ENCODE measurements at places on chromosomes 13 and 19. TPM values are rescaled to one million over a fixed set of nuclear protein-coding genes. Genes with fewer than 3 reads are reported as not detected.
A peak's percentile ranks its signal among the peaks of the same experiment; 100 is the strongest.

Gene SH2D3A
- 9.8 TPM for total RNA-seq

Gene CNOT3
- total RNA-seq: 64.5 TPM

Gene NRTN
- total RNA-seq: 0.61 TPM

Gene GRK1
- 0.07 TPM for total RNA-seq

Gene ZNF534
- total RNA-seq: not detected

DNA sequence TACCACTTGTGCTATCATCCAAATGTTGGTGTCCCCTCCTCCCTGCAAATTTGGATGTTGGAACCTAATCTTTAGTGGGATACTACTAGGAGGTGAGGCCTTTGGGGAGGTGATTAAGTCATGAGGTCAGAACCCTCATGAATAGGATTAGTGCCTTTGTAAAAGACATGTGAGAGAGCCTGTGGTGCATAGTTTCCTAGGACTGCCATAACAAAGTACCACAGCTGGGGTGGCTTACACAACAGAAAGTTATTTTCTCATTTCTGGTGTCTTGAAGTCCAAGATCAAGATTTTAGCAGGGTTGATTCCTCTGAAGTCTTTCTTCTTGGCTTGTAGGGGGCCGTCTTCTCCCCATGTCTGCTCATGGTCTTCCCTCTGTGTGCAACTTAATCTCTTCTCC, 562.6 kb upstream of the ARGLU1 start:
- no peak for DNase-seq

DNA sequence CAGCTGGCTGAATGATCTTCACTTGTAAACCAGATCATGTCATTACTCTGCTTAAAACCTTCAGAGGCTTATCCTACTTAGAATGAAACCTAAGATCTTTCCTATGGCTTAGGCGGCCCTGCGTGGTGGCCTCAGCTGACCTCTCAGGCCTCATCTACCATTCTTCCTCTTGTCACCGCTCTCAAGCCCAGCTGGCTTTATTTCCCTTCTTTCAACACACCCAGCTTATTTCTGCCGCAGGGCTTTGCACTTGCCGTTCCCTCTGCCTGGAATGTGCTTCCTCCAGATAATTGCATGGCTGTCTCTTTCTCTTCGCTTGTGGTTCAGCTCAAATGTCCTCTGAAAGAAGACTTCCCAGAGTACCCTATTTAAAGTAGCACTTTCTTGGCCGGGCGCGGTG, 3.6 kb upstream of the ASF1B start:
- no peak for DNase-seq

DNA sequence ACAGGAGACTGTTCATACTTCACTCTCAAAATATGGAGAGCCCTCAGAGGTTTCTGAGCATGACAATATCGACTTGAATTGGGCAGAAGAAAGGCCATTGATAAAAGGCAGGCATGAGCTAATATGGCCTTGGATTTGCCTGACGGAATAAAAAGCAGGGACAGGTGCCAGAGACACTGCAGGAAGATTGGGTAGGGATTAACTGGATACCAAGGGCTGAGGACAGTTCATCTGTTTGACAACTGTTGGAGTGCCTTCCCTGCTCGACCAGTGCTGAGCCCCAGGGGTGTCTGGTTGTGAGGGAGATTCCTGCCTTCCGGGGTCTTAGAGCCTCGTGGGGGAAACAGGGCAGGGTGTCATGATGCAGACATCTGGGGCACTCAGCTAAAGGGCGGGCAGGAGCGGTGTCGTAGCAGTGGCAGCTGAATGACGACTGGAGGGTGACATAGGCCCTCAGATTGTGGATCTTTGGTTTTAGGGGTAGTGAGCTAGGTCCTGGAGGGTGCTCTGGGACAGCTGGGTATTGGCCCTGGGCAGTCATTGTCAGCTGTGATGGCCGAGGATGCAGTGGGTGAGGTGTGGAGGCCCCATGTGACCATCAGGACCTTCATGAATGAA, 12.3 kb downstream of the GATAD2A start:
- no peak for DNase-seq

GRCh38 chr13:68692049-68692448, 1415.6 kb upstream of the ATXN8OS start:
- DNase-seq: no peak

GRCh38 chr13:52739468-52740071, at the start of gene CNMD:
Gene CNMD, minus strand, starts transcription at chr13:52739820. Its CDS starts 119 bp downstream, at chr13:52739701.
- no peak for DNase-seq

GRCh38 chr19:5059213-5059574, 90.3 kb downstream of the KDM4B start:
- no peak for DNase-seq

DNA sequence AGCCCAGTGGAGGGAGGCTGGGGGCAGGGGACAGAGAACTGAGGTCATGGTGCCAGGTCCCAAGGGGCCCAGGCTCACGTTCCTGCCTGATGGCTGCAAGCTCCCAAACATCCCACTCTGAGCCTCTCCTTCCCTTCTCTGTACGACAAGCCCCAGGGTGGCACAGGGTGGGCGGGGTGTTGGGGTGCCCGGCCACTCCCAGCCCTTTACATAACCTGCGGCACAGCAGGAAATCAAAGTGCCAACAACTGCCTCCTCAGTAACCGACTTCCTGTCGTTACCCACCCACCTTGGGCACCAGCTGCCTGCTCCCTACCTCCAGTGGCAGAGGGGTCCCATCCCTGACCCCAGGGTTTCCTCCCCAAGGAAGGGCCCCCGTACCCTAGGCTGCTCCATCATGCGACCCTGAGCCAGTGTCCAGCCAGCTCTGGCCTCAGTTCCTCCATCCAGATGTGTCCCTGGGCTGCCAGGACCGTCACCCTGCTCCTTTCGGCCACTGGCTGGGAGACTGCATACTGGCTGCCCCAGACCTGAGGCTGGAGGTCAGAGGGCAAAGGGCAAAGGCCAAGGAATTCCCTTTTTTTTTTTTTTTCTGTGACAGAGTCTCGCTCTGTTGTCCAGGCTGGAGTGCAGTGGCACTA, 27.7 kb upstream of the NFIC start:
- no peak for DNase-seq

DNA sequence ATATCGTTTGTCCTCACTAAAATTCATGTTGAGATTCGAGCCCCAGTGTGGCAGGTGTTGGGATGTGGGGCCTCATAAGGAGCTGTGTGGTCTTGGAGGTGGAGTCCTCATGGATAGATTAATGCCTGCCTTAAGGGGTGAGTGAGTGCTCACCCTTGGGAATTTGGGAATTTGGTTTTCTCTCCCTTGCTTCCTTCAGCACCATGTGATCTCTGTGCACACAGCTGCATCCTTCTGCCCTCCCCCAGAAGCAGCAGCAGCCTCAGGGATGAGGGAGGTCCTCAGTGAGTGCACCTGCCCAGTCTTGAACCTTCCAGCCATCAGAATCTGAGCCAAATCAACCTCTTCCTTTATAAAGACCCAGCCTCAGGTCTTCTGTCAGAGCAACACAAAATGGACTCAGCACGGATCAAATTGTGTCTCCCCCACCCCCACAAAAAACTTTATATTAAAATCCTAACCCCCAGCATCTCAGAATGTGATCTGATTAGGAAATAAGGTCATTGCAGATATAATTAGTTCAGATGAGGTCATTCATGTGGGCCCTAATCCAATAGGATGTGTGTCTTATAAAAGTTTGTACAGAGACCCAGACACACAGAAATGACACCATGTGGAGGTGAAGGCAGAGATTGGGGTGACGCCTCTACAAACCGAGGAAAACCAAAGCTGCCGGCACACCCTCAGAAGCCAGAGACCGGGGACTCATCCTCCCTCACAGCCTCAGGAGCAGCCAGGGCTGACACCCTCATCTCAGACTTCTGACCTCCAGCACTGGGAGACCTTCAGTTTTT, 12.9 kb downstream of the CYTH2 start:
- no peak for DNase-seq

DNA sequence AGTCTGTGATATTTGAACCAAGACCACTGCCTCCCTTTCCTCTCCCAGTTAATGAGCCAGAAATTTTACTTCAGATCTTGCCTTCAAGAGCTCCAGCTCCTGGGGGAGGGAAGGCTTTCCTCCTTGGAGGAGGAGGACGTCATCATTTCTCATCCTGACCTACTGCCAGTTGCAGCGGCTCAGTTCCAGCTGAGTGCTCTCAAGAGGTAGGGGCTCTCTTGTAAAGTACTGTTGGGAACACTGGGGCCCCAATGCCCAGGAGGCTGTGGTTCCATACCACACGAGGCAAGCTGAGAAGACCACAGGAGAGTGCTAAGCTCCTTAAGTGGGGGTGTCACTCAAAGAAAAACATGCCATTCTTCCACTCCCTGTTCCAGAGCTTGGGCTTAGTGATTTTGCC, 36.2 kb downstream of the METTL21C start:
- no peak for DNase-seq

DNA sequence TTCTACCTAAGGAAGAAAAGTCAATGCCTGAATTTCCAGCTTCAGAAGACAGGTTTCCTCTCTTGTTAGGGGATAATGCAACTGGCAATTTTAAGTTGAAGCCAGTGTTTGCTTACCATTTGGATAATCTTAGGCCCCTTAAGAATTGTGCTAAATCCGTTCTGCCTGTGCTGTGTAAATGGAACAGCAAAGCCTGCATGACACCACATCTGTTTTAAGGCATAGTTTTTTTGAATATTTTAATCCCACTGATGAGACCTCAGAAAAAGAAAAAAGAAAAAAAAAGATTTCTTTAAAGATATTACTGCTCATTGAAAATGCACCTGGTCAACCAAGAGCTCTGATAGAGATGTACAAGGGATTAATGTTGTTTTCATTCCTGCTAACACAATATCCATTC, 419.2 kb downstream of the SLITRK6 start:
- DNase-seq: no peak

DNA sequence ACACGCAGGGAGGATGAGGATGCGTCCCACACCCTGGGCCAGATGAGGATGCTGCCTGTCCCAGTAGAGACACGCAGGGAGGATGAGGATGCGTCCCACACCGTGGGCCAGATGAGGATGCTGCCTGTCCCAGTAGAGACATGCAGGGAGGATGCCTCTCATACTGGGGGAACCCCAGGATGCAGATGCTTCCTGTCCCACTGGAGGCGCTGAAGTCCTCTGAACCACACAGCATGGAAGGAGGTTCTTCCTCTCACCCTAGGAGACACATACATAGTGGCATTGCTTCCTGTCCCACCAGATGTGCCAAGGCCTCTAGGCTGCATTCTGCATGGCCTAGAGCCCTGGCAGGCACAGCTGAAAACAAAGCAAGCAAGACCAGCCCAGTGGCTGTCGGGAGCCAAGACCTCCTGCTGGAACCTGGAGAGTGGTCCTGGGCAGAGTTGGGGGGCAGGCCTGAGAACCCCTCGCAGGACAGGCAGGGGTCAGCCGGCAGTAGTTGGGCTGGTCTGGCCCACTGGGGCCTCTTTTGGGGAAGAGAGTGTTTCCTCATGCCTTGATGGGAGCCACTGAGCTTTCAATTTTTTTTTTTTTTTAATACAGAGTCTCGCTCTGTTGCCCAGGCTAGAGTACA, 4.3 kb downstream of the HPN start:
- peak; percentile 83 for DNase-seq

- no peak for DNase-seq
These were observed 211.9 kb downstream of the NALCN start for GRCh38 chr13:101204270-101205020.

DNA sequence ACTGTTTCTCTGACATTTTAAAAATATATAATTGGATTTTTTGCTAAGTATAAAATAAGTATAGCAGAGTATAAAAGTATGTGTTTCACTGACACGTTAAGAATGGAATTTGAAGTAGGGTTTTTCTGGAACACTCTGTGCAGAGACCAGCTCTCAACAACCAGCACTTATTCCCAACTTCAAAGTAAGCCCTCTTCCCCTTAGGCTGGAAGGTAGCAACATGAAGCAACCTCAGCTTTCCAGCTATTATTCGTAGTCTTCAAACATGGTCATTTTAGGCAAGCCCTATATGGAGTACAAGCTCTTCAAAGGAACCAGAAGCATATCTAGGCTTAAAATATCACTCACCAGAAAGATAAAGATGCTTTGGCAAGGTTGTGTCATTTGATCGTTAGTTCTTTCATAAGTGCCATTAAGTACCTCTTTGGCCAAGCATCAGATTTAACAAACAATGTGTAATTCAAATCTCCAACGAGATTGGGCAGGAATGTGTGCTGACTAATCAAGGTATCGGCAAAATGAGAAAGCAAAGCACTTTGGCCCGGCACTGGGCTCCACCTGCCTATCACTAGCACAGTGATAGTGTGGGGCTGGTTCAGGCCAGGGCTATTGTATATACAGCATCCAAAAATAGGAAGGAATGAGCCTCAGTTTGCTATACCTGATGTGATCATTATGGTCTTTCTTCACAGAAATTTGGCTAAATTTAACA, 95.9 kb upstream of the FREM2 start:
- DNase-seq: no peak

- peak; percentile 79 for DNase-seq
These were observed 609 bp downstream of the EPS15L1 start for GRCh38 chr19:16470911-16471811.

DNA sequence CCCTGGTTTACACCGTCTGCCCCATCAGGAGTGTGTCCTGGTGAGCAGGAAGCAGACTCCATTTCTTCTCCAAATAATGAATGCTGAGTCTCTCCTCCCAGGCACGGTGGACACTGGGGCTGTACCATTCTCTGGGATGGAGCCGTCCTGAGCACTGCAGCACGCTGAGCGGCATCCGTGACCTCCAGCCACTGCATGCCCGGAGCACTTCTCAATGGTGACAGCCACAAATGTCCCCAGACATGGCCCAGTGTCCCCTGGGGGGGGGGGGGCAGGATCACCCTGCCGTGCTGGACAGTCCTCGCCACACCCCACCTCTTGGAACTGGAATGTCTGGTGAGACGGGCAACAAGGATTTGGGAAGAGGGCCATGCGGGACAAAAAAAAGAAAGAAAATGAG, 37.4 kb downstream of the GNG7 start:
- DNase-seq: no peak

DNA sequence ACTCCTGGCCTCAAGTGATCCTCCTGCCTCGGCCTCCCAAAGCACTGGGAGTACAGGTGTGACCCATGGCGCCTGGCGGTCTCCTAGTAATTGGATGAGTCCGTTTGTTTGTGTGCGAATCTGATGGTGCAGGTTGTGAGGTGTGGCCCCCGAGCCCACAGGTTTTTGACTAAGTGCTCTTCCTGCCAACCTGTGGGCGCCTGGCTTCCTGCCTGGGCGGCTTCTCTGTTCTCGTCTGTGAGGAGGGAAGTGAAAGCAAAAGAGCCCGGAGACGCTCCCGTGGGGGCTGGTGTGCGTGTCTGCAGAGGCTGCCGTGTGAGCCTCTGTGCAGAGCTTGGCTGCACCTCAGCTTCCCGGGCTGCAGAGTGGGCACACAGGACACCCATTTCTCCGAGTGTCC, 10.0 kb downstream of the ARHGAP45 start:
- DNase-seq: peak; percentile 98

DNA sequence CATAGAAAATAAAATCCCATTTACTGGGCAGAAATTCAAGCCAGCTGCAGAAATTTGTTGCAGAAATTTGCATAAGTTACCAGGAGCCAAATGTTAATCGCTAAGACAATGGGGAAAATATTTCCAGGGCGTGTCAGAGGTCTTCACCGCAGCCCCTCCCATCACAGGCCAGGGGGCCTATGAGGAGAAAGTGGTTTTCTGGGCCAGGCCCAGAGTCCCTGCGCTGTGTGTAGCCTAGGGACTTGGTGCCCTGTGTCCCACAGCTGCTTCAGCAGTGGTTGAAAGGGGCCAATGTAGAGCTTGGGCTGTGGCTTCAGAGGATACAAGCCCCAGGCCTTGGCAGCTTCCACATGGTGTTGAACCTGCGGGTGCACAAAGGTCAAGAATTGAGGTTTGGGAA, 278.9 kb upstream of the PCDH9 start:
- DNase-seq: no peak
